ENCODE measurements at places on chromosomes 2 and 18.
A peak's percentile ranks its signal among the peaks of the same experiment; 100 is the strongest.

- no peak for DNase-seq
These were observed 18.8 kb upstream of the MREG start for GRCh38 chr2:216031960-216032689.

DNA sequence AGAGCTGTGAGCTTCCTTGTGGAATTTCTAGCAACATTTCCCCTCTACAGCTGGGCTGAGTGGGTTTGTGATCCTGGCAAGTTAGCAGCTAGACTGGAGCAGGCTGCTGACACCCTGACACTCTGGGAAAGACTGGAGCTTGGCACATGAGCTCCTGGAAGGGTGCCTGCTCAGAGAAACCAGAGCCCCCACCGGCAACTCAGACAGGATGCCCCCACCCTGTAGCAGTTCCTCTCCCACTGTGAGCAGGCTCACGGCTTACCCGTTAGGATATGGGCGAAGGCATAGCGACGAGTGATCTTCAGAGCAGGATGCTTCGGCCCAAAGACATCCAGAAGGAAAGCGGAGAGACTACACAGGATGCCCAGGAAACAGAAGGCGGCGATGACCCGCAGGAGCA, 11.2 kb downstream of the TMEM127 start:
- no peak for DNase-seq

- DNase-seq: no peak
These were observed 51.7 kb upstream of the EHBP1 start for GRCh38 chr2:62653582-62654422.

DNA sequence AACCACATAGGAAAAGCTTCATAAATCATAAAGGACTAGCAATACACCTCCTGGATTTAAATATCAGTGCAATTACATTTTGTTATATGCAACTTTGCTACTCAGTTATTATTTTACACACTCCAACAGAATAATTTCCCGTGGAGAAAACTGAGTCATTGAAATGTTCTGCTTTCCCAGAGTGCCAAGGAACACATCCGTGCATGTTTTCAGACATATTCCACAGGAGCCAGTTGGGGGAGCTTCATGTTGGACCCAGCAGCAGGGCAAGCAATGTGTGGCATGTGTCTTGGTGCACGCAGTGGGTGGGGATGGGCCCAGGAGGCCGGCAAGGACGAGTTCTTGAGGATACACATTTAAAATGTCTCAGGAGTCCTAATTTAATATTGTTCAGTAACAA, 14.4 kb upstream of the SMIM21 start:
- DNase-seq: no peak

GRCh38 chr2:239124152-239124899, 276.4 kb downstream of the TWIST2 start:
- DNase-seq: no peak

DNA sequence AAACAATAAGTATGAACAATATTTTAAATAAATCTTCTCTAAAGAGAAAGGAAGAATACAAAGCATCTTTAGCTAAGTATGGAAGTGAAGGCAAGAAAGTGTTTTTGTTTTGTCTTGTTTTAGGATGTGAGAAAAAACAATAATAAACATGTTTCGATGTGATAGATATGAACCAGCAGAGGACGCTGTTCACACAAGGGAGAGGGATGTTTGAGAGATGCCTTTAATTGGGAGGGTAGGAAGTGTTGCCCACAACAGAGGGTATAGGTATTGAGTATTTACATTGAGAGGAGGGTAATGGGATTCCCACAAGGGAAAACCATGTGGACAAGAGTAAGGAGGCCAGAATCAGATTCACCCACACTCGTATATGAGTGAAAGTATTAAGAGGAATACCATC, 55.1 kb downstream of the CDH19 start:
- DNase-seq: no peak

DNA sequence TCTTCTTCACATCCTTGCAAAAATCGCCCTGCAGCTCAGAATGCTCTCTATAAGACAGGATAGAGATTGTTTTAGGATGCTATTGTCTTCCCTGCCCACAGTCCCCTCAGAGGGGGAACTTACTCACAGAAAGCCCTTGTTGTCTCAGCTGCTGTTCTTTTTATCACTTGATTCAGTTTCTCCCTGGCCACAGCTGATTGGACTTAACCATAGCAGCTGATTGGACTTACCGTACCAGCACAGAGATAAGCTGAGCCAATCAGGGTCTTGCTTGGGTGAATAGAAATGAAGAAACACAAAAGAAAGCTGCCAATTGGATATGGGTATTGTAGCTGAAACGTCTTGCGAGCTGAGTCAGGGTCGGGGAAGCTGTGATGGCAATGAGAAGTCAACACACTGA, 194.2 kb upstream of the MEX3C start:
- no peak for DNase-seq

- DNase-seq: peak; percentile 84
These were observed 412 bp upstream of the NCK2 start for GRCh38 chr2:105744091-105744908.

- no peak for DNase-seq
These were observed 21.6 kb upstream of the GPR55 start for GRCh38 chr2:230946429-230947234.

GRCh38 chr2:39377226-39377939, 59.7 kb downstream of the MAP4K3 start:
- no peak for DNase-seq

DNA sequence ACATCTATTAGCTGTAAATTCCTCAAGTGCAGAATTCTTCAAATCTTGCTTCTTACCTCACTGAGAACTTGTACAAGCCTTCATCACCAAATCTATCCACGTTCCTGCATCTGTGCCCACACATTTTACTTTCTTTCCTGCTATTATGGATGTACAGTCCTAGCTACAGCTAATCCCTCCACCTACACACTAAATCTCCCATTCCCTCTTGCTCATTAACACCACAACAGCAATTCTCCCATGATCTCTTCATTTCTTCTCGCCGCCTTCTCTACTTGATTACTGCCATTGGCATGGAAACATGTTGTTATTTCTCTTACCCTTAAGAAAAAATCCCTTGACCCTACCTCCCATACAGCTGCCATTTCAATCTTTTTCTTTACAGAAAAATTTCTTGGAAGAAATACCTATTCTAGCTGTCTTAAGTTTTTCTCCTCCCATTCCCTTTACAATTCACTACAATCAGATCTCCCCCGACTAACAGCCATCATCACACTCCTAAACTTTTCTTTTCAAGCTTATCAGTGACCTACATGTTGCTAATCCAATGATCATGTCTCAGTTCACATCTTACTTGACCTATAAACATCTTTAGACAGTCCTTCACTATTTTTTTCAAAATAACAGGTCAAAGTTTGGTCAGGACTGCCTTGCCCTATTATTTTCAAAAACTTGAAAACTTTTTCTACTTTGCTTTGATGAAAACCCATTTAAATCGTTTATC, 41.0 kb downstream of the ROCK2 start:
- no peak for DNase-seq

- no peak for DNase-seq
These were observed 346.5 kb downstream of the TNS1 start for GRCh38 chr2:217656316-217656715.

DNA sequence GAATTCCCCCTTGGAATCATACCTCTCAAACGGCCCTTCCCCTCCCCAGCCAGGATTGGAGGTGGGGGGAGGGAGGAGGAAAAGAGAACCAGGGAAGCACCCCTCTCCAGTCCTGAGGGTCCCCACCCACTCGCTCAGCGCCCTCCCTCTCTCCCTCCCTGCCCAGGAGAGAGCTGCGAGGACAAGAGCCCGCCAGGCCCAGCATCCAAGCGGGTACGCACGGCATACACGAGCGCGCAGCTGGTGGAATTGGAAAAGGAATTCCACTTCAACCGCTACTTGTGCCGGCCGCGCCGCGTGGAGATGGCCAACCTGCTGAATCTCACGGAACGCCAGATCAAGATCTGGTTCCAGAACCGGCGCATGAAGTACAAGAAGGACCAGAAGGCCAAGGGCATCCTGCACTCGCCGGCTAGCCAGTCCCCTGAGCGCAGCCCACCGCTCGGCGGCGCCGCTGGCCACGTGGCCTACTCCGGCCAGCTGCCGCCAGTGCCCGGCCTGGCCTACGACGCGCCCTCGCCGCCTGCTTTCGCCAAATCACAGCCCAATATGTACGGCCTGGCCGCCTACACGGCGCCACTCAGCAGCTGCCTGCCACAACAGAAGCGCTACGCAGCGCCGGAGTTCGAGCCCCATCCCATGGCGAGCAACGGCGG, 14.4 kb downstream of the HOXD3 start:
- DNase-seq: no peak

DNA sequence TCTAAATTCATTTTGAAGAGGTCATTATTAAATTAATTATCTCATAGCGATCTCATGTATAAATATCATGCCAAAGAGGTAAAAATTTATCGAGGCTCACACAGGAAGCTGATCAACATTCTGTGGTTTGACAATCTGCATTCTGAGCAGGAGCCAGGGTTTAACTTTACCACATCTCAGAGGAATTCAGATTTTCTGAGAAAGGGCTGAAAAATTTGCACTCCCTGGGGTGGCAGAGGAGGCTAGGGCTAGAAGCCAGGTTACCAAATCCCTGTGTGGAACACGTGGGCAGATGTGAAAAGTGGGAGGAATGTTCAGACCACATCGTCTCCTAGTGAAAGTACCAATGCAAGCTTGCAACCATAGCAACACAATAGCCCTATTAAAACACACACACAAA, 63.5 kb upstream of the CTLA4 start:
- DNase-seq: no peak

DNA sequence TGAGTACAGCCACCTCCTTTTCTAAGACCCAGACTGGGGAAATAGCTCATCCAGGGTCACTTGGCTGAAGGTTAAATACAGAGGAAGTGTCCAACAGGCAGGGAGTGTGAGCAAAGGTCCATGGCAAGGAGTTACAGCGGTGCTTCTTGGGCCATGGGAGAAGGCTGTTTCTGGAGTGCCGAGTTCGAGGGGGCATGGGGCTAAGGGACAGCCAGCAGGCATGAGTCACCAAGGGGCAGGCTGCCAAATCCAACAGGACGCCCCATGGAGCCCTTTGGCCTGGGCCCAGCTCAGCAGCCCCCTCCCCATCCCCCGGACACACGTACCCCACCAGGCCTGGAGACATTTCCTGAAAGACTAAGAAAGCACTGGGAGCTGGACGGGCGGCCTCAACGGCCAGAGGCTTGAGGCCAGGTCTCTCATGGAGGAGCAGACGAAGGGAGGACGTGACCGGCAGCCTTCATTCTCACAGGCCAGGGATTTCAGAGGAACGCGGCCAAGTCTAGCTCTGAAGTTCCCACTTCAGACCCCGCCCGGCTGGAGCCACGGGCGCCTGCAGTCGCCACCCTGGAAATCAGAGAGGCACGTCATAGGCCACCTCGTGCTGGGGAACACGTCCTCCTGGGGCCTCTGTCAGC, 160.4 kb downstream of the SMAD7 start:
- peak; percentile 22 for DNase-seq

DNA sequence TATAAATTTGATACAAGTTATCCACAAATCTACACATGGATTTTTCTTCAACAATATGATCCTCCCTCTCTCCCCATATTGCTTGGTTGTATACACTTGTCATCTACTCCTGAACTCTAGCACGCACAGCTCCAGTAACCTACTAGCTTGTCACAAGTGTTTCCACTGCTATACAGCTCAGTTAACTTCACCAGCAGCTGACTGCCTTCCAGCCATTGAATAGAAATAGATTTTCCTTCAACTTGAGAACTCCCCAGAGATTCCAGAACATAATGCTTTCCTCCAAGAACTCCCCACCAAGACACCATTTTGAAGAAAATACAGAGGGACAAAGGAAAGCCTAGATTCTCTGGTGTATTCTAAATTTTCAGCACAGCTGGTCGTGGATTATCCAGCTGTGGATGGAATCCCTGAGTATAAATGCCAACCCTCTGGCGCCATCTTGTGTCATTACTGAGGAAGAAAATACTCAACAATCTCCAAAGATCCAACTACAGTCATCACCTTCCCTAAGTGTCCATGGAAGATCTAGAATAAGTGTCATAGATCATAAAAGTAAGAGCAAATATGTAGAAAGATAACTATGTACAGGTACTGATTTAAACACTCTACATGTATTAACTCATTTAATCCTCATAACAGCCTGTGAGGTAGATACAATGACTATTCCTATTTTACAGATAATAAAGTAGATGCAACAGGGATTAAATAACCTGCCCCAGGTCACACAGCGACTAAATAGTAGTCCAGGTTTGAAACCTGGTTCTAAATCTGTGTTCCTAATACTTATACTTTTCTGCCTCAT, 156.7 kb downstream of the ARHGAP28 start:
- no peak for DNase-seq

DNA sequence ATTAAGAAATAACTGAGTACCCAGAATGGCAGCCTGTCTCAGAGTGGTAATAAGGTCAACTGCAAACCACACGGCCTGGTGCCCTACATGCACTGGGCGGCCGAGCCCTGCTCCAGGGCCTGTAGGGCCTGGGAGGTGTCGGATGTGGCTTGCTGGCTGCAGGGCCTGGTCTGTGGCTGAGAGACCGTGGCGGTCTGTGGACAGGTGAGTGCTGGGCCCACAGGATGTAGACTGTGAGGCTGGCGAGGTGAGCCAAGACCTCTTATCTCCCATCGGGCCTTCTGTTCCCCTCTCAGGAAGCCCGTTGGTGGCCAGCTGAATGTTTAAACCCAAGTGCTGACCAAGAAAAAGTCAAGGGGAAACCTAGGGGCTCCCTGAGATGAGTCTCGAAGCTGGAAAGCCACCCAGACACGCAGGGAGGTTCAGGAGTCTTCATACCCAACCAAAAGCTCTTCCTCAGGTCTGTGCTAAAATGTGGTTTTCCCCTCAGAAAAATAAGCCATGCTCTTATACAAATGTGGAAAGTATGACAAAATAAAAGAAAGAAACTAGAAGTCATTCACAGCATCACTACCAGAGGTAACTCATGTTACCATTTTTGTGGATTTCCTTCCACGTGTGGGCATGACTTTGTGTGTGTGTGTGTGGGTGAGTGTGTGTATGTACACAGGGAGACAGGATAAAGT, 47.7 kb upstream of the CTDP1 start:
- no peak for DNase-seq

DNA sequence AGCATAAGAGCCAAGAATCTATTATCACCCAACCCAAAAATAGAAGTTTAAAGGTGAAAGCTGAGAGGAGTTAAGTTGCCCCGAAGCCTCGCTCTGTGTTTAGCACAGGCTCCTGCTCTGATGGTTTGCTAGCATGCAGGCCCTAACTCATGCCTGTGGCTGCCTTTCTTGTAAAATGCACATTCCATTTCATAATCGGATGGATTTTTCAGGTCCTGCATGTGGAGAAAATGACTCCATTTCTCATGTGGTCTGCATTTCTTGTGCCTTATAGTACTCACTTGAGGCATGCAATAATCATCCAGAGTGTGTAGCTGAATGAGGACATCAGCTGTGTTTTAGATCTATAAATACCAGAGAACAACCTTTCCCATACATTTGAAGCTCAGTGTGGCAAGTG, 381.8 kb downstream of the CPS1 start:
- DNase-seq: no peak

DNA sequence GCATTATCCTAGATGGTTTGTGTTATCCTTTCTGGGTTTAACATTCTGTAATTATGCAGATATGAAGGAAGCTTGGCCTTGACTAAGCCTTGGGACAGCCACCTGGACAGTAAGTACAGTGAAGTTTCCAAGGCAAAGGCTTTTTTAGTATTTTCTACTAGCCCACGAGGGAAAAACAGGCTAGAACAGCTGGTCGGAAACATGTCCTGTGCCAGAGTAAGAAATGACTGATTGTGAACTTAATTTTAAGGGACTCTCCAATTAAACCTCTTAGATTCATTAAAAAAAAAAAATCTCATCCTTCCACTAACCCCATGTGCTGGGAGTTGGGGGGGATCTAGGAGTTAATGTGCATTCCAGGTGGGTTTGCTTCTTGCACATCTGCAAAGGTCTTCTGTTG, 720.8 kb downstream of the SLC4A3 start:
- DNase-seq: no peak

All from activated naive CD8-positive, alpha-beta T cell treated with anti-CD3 and anti-CD28 coated beads, Interleukin-2, amount 10 ng/mL, durations not matched to agents 7 days and 5 days (primary cell).